ENCODE measurements at places on chromosomes 1 and 21. TPM values are rescaled to one million over a fixed set of nuclear protein-coding genes. Genes with fewer than 3 reads are reported as not detected.

The LCE2C gene
- not detected for total RNA-seq

The HES2 gene
- total RNA-seq, result 11.1 TPM

The BLACAT1 gene
- 0.31 TPM for total RNA-seq

The OR2L13 gene
- total RNA-seq, result not detected

The GPX7 gene
- total RNA-seq, result 11.2 TPM

The STYXL2 gene
- not detected for total RNA-seq

The GBP7 gene
- not detected for total RNA-seq

The HIVEP3 gene
- 6.0 TPM for total RNA-seq

The TSPAN1 gene
- 26.1 TPM for total RNA-seq

The TRAF3IP3 gene
- total RNA-seq, result 0.67 TPM

The PGLYRP4 gene
- total RNA-seq, result not detected

The PTGFRN gene
- total RNA-seq, result 5.2 TPM

The LRRC71 gene
- total RNA-seq, result 0.77 TPM

The HNRNPR gene
- total RNA-seq, result 173 TPM

The TAS1R1 gene
- total RNA-seq, result not detected

The PRPF38B gene
- total RNA-seq, result 31.7 TPM

The FCRL4 gene
- not detected for total RNA-seq

The VWA5B1 gene
- total RNA-seq, result not detected

The CITED4 gene
- 145 TPM for total RNA-seq

The CYP2J2 gene
- not detected for total RNA-seq

The SIM2 gene
- total RNA-seq, result 11.5 TPM

The OTUD3 gene
- total RNA-seq, result 14.1 TPM

The ACBD6 gene
- total RNA-seq, result 48.5 TPM

The SLC9C2 gene
- total RNA-seq, result not detected

The FMOD gene
- total RNA-seq, result not detected

The TEDDM1 gene
- total RNA-seq, result not detected

The GLIS1 gene
- 0.28 TPM for total RNA-seq

The LDLRAD1 gene
- total RNA-seq, result not detected

The LPGAT1 gene
- total RNA-seq, result 85.4 TPM

The RGS16 gene
- 0.23 TPM for total RNA-seq

The OLIG2 gene
- total RNA-seq, result not detected

The MTF2 gene
- 24.8 TPM for total RNA-seq

The S100A5 gene
- total RNA-seq, result 0.72 TPM

The DNASE2B gene
- not detected for total RNA-seq

The TMCC2 gene
- 3.1 TPM for total RNA-seq

The H6PD gene
- total RNA-seq, result 23.5 TPM

The CCDC17 gene
- total RNA-seq, result 2.2 TPM

The AHCYL1 gene
- total RNA-seq, result 174 TPM

The CHRM3 gene
- total RNA-seq, result 0.13 TPM
